Choroid plexus epithelial cell (primary cell): ENCODE measurements at places on chromosomes 4 and X.

GRCh38 chrX:115174548-115174947 is 14.7 kb upstream of the RBMXL3 start:
- no peak for DNase-seq

DNA sequence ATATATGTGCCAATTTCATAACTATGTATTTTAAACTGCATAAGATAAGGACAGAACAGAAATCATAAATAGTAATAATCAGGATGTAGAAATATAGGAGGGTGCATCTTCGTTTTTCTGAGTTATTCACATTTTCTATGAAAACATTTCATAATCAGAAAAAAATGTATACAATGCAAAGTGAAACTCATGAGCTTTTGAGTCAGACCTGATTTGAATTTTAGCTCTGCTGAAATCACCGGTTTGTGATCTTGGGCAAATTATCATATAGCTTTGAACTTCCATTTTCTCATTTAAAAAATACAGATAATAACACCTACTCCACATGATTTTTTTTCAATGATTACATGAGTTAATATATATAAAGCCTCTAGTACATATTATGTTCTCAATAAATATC is 106.9 kb downstream of the KDR start:
- peak; percentile 80 for DNase-seq

DNA sequence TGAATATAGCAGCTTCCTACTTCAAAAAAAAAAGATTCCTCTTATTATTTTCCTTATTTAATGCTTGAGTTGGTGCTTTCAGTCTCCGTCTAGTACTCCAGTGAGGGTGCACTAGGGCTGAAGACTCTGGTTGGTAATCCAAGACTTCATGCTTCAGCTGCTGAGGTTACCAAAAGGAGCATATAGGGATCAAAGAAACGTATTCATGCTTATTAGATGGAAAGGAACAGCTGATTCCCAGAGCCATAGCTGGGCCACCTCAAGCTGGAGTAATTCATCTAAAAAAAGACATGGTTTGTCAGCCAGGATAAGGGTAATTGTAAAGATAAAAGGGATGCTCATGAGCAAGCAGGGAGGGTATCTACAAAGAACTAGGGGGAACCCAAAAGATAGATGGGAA is 131.7 kb upstream of the FAM47B start:
- DNase-seq, result no peak

DNA sequence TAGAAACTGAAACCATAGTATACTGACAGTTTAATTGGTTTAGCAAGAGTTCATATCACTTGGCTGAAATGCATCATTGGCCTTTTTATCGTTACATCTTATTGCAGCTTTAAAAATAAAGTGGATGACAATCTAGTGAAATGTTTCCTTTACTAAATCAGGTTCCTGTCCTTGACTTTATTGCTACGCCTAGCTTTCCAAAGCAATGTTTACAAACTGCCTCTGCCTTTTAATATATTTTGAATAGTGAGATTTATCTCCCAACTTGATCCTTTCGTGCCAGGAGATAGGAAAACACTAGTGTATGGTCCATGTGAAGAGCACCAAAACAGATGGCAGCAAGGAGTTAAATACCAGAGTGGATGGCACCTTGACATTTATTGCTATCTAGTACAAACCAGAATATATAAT is 67.0 kb downstream of the GPC3 start:
- DNase-seq, result no peak

DNA sequence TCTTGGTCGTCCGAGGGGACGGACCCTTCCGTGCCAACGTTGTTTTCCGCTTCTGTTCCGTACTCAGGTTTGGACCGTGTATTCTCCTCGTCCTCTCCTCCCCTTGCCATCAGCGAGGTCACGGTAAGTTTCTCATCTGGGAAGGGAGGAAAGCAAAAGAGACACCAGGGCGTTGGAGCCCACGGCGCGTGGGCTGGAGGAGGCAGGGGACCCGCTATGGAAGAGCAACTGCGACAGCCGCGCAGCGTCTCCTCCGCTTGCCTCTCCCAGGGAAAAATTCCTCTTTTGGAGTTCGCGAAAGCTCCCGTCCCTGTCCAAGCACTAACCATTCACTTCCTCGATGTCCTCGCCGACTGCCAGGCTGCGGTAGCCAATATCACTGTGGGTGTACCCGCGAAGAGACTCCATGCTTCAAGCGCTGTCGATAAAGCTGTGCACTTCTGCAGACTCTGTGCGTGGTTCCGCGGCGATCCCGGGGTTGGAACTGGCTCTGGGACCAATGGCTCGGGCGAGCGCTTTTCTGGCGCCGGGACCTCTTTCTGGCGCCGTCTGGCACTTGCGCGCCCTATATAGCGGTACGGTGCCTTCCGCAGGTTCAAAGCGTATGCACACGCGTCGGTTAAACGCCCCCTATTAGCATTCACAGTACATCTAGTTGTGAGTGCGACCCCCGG is at the start of gene ESX1:
ESX1 (minus strand) TSS at position 492 of the 674 bp plus-strand sequence; CDS start at position 408, 84 bp downstream.
- DNase-seq, result peak; percentile 12

- peak; percentile 99 for DNase-seq
These were observed at the start of gene BDH2 for GRCh38 chr4:103099691-103100392. TSS of gene BDH2 (minus strand) at chr4:103099834. CDS start at chr4:103096254, 3,580 bp downstream.

DNA sequence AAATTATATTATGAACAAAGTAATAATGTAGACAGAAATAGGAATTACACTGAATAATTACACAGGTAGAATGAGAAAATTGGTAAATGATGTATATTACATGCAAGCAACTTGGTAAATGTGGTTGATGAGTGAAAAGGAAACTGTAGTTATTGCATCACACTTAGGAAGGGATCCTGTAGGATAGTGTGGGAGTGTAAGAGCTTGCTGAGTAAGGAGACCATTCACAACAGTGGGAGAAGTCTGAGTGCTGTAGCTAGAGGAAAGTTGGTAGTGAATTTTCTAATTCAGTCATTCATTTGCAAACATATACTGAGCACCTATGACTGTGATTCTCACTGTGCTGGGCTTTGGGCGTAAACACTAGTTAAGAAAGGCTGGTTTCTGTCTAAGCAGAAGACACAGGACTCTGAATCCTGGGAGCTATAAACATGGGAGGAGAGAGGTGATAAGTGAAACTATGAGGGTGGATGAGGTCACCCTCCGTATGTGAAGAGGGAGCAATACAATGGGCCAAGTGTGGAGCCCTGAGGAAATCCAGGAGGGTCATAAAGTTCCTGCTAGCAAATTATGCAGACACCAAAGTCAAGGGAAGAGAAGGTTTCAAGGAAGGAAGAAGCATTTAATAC is 14.2 kb upstream of the CPE start:
- no peak for DNase-seq

DNA sequence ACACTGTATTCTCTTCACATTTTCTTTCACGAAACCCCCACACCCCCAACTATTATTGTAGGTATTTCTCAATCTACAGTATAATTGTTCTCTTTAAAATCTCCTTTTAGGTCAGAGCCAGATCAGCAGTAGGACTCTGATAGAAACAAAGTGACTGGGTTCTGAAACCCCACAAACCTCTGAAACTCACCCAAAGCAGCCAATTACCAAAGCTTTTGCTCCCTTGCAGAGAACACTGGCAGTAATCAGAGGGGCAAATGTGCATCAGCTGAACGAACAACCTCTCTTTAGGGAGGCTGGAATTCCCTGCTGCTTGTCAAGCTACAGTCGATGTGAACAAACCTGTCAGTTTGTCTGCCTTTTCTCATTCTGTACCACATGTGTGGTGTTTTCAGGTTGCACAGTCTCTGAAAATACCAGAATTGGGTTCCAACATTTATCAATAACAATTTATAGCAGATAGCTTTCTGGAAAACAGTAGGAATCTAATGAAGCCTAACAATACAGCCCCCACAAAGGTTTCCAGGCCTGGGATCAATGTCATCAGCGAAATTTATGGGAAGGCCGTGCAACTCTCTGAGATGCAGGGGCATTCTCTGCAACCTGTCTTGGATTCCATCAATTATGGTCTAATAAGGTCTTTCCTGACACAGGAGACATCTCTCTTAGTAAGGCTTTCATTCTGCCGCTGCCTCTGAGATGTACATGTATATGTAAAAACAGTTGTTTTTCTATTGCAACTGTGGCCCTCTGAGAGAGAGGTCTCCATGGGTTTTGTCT is 395.9 kb downstream of the GPAT3 start:
- DNase-seq, result no peak

- no peak for DNase-seq
These were observed 1.5 kb upstream of the TACR3 start for GRCh38 chr4:103721251-103721650.

DNA sequence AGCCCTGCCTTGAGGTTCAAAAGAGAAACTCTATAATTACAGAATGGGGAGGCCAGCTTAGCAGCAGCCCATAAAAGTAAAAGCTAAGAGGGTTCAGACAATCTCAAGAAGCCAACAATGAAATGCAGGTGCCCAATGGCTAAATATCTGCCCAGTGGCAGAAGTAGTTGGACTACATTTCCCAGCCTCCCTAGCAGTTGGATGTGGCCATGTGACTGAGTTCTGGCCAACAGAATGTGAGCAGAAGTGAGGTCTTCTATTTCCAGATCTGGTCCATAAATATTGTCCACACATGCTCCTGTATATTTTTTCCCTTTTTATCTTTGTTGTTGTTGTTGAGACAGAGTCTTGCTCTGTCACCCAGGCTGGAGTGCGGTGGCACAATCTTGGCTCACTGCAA is 127.9 kb upstream of the NHS start:
- DNase-seq, result peak; percentile 4

GRCh38 chrX:1853916-1854315 is 239.1 kb downstream of the ASMT start:
- no peak for DNase-seq

DNA sequence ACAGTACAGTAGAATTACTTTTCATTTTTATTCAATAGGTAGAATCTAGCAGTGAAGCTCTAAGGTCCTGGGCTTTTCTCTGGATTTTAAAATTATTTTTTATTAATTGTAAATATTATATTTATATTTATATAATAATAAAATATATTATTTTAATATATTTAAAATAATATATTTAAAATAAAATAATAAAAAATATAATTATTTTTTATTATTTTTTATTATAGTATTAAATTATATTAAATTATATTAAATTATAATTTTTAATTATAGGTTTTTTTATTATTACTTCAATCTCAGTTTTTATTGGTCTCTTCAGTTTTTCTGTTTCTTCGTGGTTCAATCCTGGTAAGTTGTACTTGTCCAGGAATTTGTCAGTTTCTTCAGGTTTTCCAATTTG is 49.7 kb upstream of the PABPC4L start:
- DNase-seq, result no peak

DNA sequence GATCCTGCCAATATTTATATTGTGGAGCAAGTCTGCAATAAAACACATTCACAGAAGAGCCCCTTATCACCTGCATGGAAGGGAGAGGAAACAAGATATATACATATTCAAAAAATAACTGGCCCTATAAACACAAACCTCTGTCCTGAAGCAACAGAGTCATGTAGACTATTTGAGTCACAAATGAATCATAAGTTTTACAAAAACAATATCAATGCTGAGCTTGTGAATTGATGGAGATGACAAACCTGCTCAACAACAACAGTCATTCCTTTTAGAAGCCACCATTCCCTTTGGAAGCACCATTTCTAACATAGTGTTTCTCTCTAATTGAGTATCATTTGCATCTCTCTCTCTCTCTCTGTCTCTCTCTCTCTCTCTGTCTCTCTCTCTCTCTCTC is 313.9 kb downstream of the MID1IP1 start:
- no peak for DNase-seq

DNA sequence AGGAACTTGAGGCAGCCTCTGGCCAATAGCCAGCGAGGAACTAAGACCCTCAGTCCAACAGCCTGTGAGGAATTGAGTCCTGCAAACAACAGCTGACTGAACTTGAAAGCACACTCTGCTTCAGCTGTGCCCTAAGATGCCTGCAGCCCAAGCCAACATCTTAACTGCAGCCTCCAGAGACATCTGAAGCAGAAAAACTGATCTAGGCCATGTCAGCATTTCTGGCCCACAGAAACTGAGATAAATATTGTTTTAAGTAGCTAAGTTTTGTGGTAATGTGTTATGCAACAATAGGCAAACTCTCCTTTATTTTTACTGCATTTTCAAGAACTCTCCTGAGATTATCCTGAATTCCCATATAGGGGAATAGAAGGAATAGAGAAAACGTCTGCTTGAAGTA is 24.4 kb upstream of the PIGA start:
- peak; percentile 28 for DNase-seq

- DNase-seq, result no peak
These were observed 43.7 kb upstream of the XK start for GRCh38 chrX:37641859-37642258.

DNA sequence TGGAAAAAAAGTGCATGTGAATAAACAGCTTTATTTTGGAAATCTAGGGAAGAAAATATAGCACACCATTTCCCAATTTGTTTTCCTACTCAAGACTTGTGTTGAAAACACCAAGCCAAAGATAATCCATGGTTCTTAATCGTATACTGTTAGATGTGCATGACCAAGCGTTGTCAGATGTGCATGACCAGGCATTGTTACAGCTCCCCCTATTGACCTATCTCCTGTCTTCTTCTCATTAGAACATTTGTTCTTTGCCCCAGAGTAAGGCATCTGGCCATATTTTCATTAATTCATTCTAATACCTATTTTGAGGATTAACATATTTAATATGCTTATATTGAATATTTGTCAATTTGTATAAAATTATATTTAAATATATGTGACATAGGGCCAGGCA is 14.4 kb upstream of the VCX start:
- no peak for DNase-seq

DNA sequence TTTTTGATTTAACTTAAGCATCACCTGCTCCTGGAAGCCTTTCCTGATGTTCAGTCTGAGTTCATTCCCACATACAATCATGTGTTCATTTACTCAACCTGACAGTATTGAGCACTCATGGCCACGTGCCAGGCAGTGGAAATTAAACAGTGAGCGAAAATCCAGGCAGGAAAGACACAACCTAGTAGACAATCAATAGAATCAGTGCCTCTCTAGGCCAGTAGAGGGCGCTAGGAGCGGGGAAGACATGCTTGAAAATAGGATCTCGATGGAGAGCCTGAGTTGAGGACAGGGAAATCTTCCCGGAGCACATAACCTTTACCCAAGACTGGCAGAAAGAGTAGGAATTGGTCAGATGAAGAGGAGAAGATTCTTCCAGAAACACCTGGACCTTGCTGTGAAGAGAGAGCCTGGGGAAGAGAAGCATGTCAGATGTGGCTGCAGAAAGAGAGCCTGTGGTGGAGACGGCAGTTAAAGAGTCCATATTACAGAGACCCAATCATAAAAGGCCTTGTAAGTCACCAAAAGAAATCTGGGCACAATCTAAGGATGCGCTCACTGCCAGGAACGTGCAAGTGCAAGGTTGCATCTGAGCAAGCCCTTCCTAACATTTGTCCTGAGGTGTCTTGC is 103.5 kb downstream of the LDB2 start:
- DNase-seq, result peak; percentile 77

- peak; percentile 51 for DNase-seq
These were observed 62.5 kb downstream of the CD40LG start for GRCh38 chrX:136710325-136710951.

- no peak for DNase-seq
These were observed 79.4 kb downstream of the ITM2A start for GRCh38 chrX:79287724-79288123.

DNA sequence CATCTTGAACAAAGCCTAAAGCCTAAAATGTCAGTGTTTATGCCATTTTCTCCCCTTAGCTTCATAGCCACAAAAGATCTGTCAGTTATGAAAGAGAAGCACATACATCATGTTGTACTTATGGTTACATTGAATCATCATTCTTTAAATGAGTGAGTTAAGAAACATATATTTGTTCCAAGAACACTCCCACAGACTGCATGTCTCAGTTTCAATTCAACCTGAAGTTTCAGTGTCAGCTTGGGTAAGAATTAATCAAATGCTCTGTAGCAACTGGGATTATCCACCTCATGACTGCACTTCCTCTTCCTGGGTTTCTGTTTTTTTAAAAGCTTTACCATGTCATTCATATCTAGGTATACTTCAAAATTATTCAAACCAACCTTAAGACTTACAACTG is 3.9 kb upstream of the TMPRSS11B start:
- DNase-seq, result no peak
